ENCODE measurements at places on chromosomes 11 and 22.

DNA sequence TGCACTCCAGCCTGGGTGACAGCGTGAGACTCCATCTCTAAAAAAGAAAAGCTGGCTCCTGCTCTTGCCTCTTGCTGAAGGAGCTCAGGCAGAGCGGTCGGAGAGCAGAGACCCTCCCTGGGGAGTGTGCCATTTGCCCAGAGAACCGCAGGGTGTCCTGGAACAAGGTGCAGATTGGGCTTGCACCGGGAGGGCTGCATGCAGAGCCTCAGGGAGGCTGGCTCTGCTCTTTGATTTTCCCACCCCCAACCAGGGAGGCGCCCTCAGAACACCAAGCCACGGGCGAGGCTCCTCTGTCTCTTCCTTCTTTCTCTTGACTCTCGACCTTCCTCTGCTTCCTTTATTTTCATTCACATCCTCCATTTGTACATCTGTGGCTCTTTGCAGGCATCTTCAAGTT, 889.1 kb downstream of the OPCML start:
- no peak for DNase-seq

- peak; percentile 50 for DNase-seq
Observed at GRCh38 chr22:28799606-28800307, 612 bp downstream of the XBP1 start.

GRCh38 chr11:125215976-125216375, 51.4 kb downstream of the PKNOX2 start:
- DNase-seq, result no peak

- DNase-seq, result no peak
Observed at GRCh38 chr22:40714499-40715337, 35.4 kb downstream of the MCHR1 start.

- DNase-seq, result no peak
Observed at GRCh38 chr11:10265936-10266335, 28.1 kb downstream of the SBF2 start.

DNA sequence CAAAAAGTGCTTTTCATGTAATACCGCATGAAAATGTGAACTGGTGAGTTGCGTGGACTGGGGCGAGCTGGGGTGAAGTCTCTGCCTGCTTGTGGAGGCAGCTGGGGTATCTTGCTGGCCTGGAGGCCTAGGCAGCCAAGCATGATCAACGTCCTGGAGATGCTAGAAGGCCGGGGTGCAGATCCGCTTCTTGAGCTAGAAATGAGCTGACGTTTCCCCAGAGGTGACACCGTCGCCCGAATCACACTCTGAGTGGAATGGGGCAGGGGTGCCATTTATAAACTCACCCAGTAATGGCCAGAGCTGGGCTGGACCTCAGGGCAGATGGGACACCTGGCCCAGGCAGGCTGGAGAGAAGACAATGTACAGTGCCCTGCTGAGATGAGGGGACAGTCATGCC, 1513.0 kb downstream of the TBC1D22A start:
- DNase-seq, result no peak

GRCh38 chr22:29487426-29487986, 7.5 kb downstream of the NEFH start:
- no peak for DNase-seq

GRCh38 chr11:19279451-19279850, 38.7 kb upstream of the E2F8 start:
- DNase-seq, result no peak

DNA sequence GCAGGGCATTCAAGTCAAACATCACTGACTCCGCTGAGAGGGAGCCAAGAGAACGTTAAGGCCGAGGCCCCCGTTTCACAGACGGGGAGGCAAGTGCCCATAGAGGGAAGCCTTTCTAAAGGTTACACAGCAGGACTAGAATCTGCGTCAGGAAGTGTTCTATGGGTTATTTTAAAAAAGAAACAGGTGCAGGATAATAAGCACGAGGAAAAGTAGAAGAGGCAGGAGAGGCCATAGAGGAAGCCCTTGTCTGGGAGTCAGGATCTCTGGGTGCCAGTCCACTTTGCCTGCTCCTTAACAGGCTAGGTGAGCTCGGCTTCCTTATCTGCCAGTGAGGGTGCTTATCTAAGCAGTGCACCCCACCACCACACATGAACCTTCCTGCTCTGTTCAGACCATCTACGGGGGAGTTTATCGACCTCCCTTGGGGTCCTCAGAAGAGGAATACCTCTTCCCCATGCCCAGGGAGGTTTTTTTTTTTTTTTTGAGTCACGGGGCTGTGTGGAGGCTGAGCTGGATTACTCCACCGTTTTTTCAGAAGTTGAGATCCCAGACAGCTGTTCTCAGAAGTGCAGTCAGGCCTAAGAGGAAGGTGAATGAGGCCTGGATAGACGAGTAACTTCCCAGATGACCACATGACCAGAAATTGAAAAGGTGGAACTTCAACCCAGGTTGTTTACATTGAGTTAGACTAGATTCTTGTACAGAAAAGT, 1.2 kb upstream of the FCHSD2 start:
- DNase-seq, result peak; percentile 85

Measured in inflammatory macrophage (primary cell).